Astrocyte (in vitro differentiated cells and primary cell): ENCODE measurements at places on chromosomes 6 and 20. TPM values are rescaled to one million over a fixed set of nuclear protein-coding genes. Genes with fewer than 3 reads are reported as not detected.

OR2J3 gene
- not detected in 2 replicates for total RNA-seq

HDGFL1 gene
- total RNA-seq = not detected in 2 replicates

SNAP25 gene
- total RNA-seq = 3.9 and 5.2 TPM in 2 replicates

CRISP2 gene
- total RNA-seq = not detected in 2 replicates

DAAM2 gene
- total RNA-seq = 38.4 and 50.3 TPM in 2 replicates

SLC24A3 gene
- total RNA-seq = 0.65 and 0.79 TPM in 2 replicates

GRCh38 chr6:137926207-137926731, 59.2 kb downstream of the TNFAIP3 start:
- peak; percentile 97 for DNase-seq
- H3K27me3 ChIP-seq = no peaks in the 10 kb centered on the region
- H3K27ac ChIP-seq = peak overlapping the region; percentile 37
- peaks cover 28% of the 10 kb centered on the region for H3K4me1 ChIP-seq
- no peak overlapping the region for H3K4me3 ChIP-seq
- no peaks in the 10 kb centered on the region for H3K36me3 ChIP-seq

GRCh38 chr20:57780398-57780797, 70.6 kb upstream of the PMEPA1 start:
- no peaks in the 10 kb centered on the region for H3K4me1 ChIP-seq
- peaks cover 5% of the 10 kb centered on the region for H3K27me3 ChIP-seq
- H3K4me3 ChIP-seq = no peak overlapping the region
- no peak for DNase-seq

- no peaks in the 10 kb centered on the region for H3K36me3 ChIP-seq
- no peak overlapping the region for H3K4me3 ChIP-seq
- H3K27me3 ChIP-seq = no peaks in the 10 kb centered on the region
- peaks cover 20% of the 10 kb centered on the region for H3K4me1 ChIP-seq
- DNase-seq = no peak
- no peak overlapping the region for H3K27ac ChIP-seq
These were observed 59.8 kb upstream of the RREB1 start for GRCh38 chr6:7047966-7048365.

GRCh38 chr20:64049060-64049877, at the start of gene SOX18:
Gene SOX18, minus strand, starts transcription at chr20:64049639. Its CDS starts 123 bp downstream, at chr20:64049516.
- H3K4me3 ChIP-seq = no peak within 1 kb of the TSS
- no peak for DNase-seq
- no peaks in the 10 kb centered on the region for H3K36me3 ChIP-seq

DNA sequence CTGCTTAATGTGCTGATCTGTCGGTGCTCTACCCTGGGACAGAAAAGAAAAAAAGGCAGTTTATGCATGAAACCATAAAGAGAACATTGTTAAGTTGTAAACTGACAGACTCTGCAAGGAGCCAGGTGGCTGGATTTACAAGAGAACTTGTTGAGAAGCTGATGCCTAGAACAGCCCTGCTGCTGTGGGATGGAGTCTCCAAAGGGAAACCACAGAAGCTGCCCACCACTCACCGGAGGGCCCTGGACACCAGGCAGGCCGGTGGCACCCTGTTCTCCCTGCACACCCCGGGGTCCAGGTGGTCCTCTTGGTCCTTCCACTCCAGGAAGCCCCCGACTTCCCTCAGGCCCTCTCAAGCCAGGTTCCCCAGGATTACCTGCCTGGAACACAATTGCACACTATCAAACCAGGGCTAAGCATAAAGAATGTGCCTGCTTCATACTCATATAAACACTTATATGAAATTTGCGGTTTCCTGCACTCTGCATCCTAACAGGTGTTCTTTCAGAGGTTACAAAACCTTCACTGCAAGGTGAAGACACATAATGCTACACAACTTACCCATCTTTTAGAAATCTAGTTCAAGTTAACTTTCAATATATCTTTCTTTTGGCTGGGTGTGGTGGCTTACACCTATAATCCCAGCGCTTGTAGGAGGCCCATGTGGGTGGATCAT, 68.2 kb downstream of the COL9A1 start:
- DNase-seq = no peak
- H3K4me3 ChIP-seq = no peak overlapping the region
- no peaks in the 10 kb centered on the region for H3K4me1 ChIP-seq
- H3K27me3 ChIP-seq = peaks cover 2% of the 10 kb centered on the region
- H3K27ac ChIP-seq = no peak overlapping the region

DNA sequence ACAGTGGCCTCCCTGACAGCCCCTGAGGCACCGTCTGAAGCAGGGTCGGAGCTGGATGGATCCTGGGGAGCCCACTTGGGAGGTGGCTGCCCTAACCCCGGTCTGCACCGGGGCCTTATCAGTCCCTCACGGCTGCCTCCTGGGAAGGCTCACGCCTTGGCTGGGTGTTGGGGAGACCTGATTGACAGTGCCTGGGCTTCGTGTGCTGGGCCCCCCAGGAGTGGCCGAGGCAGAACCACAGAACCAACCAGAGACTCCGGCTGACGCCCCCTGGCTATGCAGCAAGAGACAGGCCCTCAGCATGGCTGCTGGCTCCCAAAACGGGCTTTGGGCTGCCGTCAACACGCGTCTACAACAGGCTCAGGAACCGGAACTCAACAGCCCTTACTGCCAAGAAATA, 219.6 kb downstream of the TAF4 start:
- no peaks in the 10 kb centered on the region for H3K36me3 ChIP-seq
- no peaks in the 10 kb centered on the region for H3K4me1 ChIP-seq
- H3K4me3 ChIP-seq = no peak overlapping the region
- H3K27me3 ChIP-seq = no peaks in the 10 kb centered on the region
- H3K27ac ChIP-seq = no peak overlapping the region

DNA sequence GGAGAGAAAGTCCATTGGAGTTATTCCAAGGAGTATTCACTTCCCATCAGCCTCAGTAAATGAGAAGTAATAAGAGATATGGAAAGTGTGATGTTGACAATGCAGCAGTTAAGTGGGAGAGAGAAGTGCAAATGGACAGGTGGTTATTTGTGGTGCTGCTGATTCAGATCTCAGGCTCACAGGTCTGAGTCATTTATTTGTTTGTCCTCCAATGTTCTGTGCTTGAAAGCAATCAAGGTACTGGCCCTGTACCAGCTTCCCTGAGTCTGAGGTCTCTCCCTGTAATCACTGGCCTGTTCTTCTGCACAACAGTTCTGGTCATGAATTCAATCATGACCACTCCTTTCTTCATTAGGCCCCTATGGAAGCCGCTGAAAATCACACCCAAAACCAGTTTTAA, 827.7 kb downstream of the MAFB start:
- no peak overlapping the region for H3K27ac ChIP-seq
- DNase-seq = no peak
- no peak overlapping the region for H3K4me3 ChIP-seq
- no peaks in the 10 kb centered on the region for H3K36me3 ChIP-seq
- no peaks in the 10 kb centered on the region for H3K27me3 ChIP-seq
- H3K4me1 ChIP-seq = peaks cover 3% of the 10 kb centered on the region

GRCh38 chr20:34529742-34530141, 13.5 kb downstream of the DYNLRB1 start:
- no peak overlapping the region for H3K4me3 ChIP-seq
- no peaks in the 10 kb centered on the region for H3K27me3 ChIP-seq
- peaks cover 58% of the 10 kb centered on the region for H3K36me3 ChIP-seq
- no peak for DNase-seq

DNA sequence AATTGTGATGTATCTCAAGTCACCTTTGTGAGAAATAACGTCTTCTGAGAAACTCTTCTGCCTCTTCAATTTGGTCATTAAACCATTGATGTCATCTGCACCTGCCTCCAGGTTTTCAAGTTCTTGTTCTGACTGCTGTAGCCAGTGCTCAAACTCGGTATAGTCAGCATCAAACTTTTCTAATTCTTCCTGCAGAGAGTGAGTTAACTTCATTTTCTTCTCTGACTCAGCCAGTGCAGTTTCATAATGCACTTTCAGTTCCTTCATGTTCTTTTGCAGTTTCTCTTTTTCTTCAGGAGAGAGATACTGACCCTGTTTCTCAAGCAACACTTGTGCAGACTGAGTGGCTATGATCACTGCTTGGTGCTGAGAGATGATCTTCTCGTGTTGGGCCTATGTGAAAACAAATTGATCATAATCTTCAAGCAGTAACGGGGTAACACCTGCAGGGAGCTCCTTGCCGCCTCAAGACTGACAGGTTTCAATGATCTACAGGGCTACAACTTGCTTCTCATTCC, 48.8 kb downstream of the DST start:
- no peaks in the 10 kb centered on the region for H3K27me3 ChIP-seq
- DNase-seq = no peak

DNA sequence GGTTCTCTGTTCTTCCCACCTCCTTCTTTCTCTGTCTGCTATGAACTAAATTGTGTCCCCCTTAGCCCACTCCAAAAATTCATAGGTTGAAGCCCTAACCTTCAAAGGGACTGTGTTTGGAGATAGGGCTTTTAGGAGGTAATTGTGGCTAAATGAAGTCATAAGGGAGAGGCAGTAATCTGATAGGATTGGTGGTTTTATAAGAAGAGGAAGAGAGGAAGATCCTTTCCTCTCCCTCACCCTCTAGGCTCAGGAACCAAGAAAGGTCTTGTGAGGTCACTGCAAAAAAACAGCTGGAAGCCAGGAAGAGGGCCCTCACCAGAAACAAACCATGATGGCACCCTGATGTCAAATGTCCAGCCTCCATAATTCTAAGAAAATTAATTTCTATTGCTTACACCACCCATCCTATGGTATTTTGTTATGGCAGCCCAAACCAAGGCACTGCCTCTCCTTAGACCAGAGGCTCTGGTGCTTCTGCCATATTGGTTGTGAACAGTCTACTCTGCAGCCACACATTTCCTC, 135.1 kb upstream of the COL21A1 start:
- H3K4me3 ChIP-seq = no peak overlapping the region
- H3K27me3 ChIP-seq = no peaks in the 10 kb centered on the region
- no peaks in the 10 kb centered on the region for H3K4me1 ChIP-seq
- no peak for DNase-seq
- no peaks in the 10 kb centered on the region for H3K36me3 ChIP-seq
